ENCODE measurements at places on chromosomes 5 and 9.

GRCh38 chr5:67301285-67301903 is 104.8 kb upstream of the CD180 start:
- DNase-seq: no peak

GRCh38 chr9:130198501-130199179 is 26.4 kb downstream of the NCS1 start:
- DNase-seq: no peak

GRCh38 chr9:71816916-71817451 is 48.7 kb upstream of the CEMIP2 start:
- DNase-seq: no peak

DNA sequence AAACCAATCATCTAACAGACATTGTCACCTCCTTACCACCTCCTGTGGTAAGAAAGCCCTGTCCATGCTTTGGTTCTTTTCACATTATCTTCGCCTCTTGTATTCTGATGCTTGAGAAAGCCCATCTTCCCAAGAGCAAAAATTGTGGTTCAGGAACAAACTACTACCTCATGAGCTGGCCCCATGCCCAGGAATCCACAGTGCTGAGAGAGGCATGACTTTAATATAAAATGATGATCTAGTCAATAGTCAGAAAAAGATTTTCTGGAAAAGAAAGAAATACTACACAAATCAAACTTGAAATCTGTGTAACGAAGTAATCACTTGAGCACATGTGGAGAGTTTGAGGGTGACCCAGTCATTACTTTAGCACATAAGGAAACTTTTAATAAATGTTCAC is 94.7 kb downstream of the FGF10 start:
- DNase-seq: no peak

DNA sequence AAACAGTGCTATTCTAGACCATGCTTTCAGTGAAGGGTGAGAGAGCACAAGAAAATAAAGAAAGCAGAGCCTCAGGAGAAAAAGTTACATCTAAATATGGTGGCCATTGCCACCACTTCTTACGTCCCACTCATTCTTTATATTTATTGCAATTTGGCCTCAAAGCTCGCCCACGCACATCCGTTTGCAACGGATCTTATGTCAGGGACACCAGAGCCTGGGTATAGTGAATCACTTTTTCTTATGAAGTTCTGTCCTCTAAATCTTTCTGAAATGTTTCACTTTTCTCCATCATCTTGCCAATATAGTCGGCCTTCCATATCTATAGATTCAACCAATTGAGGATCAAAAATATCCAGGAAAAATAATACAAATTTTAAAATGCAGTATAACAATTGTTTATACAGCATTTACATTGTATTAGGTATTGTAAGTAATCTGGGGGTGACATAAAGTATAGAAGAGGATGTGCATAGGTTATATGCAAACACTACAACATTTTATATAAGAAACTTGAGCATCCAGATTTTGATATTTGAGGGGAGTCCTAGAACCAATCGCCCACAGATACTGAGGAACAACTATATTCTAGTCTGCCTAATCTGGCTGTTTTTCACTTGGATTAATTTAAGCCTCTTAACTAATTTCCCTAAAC is 35.2 kb downstream of the GOLPH3 start:
- DNase-seq: no peak

- DNase-seq: no peak
These were observed 149.5 kb downstream of the GABRG2 start for GRCh38 chr5:162217037-162217436.

DNA sequence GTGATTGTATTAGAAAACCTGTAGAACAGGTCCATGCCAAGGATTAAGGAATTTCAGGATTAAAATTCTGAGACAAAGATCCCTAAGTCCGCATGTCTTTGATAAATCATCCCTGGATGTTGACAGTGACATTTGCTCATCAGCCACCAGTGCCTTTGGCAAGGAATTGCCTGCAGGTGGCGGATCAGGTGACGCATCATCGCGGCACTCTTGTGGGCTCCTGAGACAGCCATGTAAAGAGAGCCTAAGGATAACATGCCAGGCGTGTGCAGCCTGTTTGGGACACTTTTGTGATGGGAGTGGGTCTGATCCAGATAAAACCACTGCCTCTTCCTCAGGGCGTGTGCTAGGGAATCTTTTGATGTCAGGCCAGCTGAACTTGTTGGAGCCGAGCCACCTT is 40.6 kb downstream of the ADCY2 start:
- no peak for DNase-seq

GRCh38 chr9:33250458-33250995 is 10.6 kb downstream of the SPINK4 start:
- no peak for DNase-seq

DNA sequence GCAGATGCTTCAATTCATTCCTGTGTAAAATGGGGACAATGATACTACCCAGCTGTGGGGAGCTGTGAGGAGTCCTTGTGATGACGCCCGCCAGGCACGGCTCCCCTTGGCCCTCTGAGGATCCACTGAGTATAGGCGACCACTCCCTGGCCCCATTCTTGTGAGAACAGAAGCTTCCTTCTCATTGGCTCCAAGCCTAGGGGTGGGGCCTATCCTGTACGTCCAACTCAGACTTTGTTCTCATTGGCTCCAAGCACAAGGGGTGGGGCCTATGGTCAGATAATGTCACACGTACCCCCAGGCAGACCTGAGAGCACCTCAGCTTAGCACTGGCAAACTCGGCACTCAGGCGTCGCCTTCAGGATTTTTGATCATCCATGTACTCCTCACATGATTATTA is 232.9 kb upstream of the MVB12B start:
- DNase-seq: no peak

- no peak for DNase-seq
These were observed 102.2 kb downstream of the INIP start for GRCh38 chr9:112615584-112616266.

DNA sequence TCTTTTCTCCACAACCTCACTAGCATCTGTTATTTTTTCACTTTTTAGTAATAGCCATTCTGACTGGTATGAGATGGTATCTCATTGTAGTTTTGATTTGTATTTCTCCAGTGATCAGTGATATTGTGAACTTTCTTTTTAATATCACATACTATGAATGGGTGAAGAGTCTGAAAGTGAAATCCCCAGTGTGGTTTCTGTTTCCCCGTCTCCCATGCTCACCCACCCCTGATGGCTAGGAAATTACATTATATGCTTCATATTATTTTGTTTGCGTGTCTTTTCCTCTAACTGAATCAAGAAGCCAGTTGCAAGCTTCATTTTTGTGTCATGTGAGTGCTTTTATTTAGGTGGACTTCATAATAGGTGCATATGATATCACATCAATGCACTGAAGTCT is 171.1 kb downstream of the ARHGAP26 start:
- DNase-seq: no peak

GRCh38 chr9:6096821-6097220 is 81.4 kb upstream of the RANBP6 start:
- no peak for DNase-seq

- DNase-seq: no peak
These were observed 25.8 kb downstream of the TJP2 start for GRCh38 chr9:69199769-69200470.

- DNase-seq: no peak
These were observed 1652.3 kb upstream of the WWC1 start for GRCh38 chr5:166639151-166639550.

- DNase-seq: no peak
These were observed 258.9 kb upstream of the GAS1 start for GRCh38 chr9:87206064-87206661.

GRCh38 chr5:94694671-94695070 is 76.2 kb downstream of the SLF1 start:
- DNase-seq: no peak

DNA sequence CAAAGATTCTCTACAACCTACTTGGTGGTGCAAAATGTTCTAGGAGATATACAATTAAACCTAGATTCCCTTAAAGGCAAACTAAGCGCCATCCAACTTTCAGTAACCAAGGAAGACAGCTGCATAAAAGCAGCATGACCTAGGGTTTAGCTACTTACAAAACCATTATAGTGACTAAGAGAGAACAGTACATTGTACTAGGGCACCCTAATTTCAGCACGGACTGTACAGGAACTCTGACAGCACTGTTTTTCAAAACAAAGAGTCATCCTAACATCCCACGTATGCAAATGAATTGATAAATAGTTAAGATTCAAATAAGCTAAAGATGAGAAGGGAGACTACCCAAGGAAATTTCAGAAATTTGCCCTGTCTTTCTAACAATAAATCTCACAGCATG is 30.0 kb downstream of the STRBP start:
- DNase-seq: no peak

DNA sequence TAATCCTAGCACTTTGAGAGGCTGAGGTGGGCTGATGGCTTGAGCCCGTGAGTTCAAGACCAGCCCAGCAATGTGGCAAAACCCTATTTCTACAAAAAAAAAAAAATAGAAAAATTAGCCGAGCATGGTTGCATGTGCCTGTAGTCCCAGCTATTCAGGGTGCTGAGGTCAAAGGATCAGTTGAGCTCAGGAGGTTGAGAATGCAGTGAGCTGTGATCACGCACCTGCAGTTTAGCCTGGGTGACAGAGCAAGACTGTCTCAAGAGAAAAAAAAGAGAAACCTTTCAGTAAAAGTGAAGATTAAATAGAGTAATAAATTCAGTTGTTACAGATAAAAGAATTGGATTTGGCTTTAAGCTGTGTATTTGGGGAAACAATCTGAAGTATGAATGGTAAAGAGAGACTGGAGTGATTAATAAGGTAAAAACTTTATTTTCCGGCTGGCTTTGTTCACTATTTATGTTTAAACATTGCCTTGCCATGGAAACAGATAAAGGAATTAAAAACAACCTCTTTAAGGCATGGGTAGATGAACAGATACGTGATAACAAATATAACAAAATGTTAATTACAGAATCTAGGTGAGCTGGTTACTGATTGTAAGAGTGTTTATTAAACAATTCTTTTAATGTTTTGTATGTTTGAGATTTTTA is 56.0 kb upstream of the PCAT7 start:
- DNase-seq: no peak

Measured in effector memory CD8-positive, alpha-beta T cell (primary cell).